Fibroblast of mammary gland (primary cell): ENCODE measurements at places on chromosomes 2 and 18.

DNA sequence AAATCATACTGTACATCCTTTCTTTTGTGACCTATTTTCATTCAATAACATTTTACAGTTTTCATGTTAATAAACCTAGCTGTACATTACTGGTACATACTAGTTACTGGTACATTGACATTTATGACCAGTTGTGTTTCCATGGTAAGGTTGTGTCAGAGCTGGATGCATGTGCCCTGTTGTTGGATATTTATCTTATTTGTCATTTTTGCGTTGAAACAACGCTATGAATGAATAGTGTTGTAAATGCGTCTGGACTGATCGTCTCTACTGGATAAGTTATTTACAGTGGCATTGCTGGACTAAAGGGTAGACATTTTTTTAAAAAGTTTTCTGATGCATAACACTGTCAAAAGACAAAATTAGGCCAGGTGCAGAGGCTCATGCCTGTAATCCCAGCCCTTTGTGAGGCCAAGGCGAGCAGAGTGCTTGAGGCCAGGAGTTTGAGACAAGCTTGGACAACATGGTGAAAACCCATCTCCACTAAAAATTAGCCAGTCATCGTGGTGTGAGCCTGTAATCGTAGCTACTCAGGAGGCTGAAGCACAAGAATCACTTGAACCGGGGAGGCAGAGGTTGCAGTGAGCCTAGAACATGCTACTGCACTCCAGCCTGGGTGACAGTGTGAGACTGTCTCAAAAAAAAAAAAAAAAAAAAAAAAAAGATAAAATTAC lies 40.2 kb downstream of the MCFD2 start:
- no peak for DNase-seq

GRCh38 chr2:188207554-188207953 lies 84.1 kb upstream of the GULP1 start:
- no peak for DNase-seq

GRCh38 chr2:65779021-65779420 lies 346.6 kb upstream of the SPRED2 start:
- no peak for DNase-seq

- no peak for DNase-seq
Measured at GRCh38 chr18:79819968-79820351, 22.2 kb downstream of the KCNG2 start.

- no peak for DNase-seq
Measured at GRCh38 chr18:50560681-50561629, 1.1 kb downstream of the MAPK4 start.

DNA sequence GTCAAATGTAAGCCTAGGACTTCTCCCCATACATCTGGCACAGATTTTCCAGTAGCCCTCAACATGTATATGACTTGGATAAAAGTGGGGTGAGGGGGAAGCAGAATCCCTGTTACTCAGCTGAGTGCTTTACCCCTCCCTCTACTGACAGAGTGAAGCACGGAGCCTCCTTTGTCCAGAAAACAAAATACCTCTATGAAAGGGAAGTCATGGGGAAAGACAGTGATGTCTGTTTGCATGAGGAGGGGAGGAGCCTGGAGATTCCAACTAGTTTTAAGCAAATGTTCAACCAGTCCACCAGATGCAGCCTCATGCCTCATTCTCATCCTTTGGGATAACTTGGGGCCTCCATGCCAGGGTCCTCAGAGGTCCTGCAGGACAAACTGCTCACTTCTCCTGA lies 203.9 kb downstream of the SMAD2 start:
- no peak for DNase-seq

DNA sequence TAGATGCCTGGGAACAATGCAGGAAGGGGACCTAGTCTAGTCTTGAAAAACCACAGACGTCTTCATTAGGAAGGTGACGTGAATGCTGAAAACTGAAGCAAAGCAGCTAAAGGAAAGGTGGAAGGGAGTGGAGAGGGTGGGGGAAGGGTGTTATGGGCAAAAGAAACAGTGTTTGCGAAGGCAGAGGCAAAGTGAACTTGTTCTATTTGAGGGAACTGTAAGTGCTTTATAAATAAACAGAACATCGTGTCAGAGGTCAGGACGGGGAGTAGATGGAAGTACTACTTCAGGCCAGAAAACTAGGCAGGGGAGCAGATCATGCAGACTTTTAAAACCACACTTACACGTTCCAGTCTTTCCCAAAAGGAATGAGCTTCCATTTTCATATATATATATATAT lies 57.8 kb downstream of the FASTKD2 start:
- DNase-seq: no peak

DNA sequence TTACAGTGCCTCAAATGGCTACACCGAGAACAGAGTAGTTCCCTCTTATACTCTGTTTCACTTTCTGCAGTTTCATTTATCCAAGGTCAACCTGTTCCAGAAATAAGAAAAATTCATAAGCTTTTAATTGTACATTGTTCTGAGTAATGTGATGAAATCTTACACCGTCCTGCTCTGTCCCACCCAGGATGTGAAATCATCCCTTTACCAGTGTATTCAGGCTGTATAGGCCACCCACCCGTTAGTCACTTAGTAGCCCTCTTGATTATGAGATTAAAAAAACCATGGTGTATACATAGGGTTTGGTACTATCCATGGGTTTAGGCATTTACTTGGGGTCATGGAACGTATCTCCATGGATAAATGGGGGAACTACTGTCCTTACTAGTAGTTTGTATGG lies 29.8 kb downstream of the STARD6 start:
- DNase-seq: peak; percentile 13

- DNase-seq: no peak
Measured at GRCh38 chr2:98579926-98580325, 28.4 kb downstream of the COA5 start.

GRCh38 chr2:3174626-3175567 lies 202.7 kb downstream of the EIPR1 start:
- no peak for DNase-seq

DNA sequence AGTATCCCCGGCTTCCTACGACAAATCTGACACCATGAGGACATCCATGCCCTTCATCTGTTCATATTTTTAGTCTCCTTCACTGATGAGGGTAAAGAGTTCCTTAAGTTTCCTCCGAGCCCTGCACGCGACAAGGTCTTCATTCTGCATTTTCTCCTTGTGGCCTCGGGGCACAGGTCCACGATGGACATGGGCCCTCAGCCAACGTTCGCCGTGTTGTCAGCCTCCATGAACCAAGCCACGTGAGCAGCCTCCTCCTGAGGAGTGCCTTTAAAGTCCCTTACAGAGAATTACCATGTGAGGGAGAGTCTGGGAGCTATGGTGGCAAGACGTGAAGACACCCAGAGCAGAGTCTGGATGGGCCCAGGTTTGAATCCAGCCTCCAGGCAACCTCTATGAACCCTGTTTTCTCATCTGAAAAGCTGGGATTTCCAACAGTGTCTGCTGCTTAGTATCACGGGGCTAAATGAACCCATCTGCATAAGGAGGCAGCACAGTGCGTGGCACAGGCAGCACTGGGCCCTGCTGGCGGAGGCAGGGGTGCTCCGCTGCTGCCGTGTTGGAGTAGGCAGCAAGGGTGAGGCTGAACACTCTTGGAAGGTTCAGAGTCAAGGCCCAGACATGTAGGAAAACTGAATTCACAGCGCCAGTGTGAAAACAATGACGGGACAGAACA lies 54.1 kb downstream of the EIPR1 start:
- no peak for DNase-seq

- peak; percentile 27 for DNase-seq
Measured at GRCh38 chr2:11784747-11785610, 38.5 kb downstream of the LPIN1 start.

GRCh38 chr2:88735853-88736252 lies 44.4 kb downstream of the RPIA start:
- peak; percentile 11 for DNase-seq

GRCh38 chr2:156670104-156670503 lies 233.9 kb downstream of the GPD2 start:
- DNase-seq: no peak

- DNase-seq: no peak
Measured at GRCh38 chr18:62336618-62337017, 11.5 kb downstream of the TNFRSF11A start.

- no peak for DNase-seq
Measured at GRCh38 chr2:207228402-207228801, 62.7 kb upstream of the KLF7 start.

GRCh38 chr18:22339913-22340312 lies 77.8 kb downstream of the CTAGE1 start:
- DNase-seq: no peak

- no peak for DNase-seq
Measured at GRCh38 chr2:186533717-186534116, 47.7 kb downstream of the ZC3H15 start.

- DNase-seq: peak; percentile 30
Measured at GRCh38 chr2:15092691-15093090, 460.2 kb downstream of the LRATD1 start.

DNA sequence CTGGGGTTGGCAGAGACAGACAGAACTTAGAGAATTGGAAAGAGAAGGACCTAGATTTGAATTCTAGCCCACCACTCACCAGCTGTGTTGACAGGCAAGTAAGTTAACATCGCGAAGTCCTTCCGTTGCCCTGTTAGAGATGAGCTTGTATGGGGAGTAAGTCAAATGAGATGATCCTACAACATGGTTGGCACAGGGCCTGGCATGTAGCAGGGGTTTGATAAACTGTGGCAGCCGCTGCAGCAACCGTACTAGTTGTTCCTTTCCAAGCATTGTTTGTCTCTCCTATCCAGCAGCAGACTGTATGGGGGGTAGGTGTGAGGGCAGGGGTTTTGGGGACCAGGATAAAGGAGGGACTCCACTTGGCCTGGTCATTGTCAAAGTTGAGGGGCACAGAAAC lies 16.0 kb downstream of the TET3 start:
- no peak for DNase-seq
